ENCODE measurements at places on chromosomes 3 and 15. TPM values are rescaled to one million over a fixed set of nuclear protein-coding genes. Genes with fewer than 3 reads are reported as not detected.

- DNase-seq: no peak
Observed at GRCh38 chr3:18127174-18127858, 297.8 kb downstream of the SATB1 start.

DNA sequence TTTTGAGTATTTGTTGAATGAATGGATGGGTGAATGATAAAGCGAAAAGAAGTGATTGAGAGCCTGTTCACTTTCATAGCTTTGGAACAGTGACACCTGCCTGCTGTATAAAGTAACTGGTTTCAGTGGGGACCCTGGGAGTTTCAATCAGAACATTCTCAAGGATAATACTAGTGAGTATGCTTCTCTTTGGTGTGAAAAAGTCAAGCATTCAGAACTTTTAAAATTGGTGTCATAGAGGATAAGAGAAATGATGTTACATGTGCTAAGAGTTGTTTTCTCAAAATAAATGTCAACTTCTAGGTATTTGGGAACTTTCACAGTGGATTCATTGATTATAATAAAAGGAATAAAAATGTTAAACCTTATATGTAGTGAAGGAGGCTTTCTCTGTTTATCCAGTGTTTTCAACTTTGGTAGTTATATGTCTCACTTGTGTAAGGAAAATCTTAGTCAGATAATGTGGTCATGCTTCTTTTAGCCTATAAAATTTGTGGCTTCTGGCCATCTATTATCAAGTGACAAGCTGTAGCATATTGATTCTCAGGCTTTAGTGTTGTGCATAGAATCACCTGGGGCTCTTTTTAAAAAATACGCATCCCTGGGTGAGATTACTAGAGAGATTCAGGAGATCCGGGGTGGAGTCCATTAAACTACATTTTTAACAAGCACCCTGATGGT is 11.9 kb downstream of the LRCH3 start:
- no peak for DNase-seq

GRCh38 chr3:136211547-136211946 is 15.4 kb upstream of the MSL2 start:
- no peak for DNase-seq

- DNase-seq: no peak
Observed at GRCh38 chr3:125382298-125382697, 7.2 kb upstream of the ZNF148 start.

DNA sequence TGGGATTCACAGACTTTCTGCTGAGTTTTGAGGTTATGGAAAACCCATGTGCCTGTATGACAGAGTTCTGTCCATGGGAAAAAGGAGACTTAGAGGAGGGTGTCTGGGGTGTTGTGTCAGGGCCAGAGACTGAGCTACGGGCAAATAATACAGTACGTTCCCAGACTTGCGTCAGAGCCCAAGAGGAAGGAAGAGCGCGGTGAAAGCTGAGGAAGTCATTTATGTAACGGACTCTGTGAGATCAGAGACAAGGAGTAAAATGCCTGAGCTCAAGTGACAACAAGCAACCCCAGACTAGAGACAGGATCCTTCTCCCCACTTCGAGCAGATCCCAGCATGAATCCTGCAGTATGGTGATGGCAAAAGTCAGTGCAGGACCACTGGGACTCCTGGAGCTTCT is 368.6 kb upstream of the MCTP2 start:
- no peak for DNase-seq

DNA sequence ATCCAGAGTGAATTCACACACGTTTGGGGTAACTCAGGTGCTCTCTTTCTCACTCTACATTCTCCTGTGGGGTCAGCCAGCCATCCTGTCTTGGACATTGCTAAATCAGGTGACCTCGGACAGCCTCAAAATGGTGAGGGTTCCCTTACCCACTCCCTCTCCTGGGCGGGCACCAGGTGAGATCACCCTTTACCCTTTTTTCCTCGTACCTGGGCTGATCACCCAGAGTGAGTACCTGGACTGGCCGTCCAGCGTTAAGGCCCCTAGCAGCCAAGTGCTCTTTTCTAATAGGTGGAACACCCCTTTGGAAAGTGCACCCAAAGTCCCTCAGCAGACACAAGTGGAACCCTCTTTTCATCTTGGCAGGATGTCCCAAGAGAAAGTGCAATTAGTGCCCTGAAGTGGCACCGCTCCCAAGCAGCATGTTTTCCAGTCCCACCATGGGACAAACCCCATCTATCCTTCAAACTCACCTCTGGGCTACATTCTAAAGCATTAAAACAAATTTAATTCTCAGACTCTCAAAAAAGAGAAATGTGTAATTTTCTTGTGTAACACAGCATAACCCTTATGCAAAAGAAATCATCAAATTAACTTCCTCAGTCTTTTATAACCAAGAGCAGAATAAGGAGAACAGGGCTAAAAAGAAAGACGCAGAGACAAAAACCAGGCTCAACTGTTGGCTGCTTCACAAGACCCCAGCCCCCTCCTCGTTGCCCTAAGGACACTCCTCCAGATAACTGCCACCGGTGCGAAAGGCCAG is 20.7 kb downstream of the TRANK1 start:
- no peak for DNase-seq

DNA sequence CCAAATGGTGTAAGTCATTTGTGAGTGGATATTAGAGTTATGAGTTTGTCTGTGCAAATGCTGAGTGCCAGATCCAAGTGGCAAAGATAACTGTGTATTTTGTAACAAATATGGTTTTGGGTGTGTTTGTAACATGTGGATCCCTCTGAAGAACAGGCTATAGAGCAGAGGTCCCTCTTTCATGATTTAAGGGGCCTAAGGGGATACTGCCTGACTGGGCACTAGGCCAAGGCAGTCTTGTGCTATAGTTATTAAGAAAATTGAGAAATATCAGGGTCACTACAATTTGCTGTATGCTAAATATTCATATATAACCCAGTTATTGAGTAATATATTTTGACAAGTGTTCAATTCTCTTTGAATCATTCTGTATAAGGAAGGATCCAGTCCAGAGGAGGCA is 555.6 kb upstream of the RGMA start:
- DNase-seq: no peak

PATL2 gene
- total RNA-seq: 20.5 TPM

All from activated CD4-positive, alpha-beta T cell treated with anti-CD3 and anti-CD28 coated beads, Interleukin-2, amount 10 ng/mL, durations not matched to agents 7 days and 5 days (primary cell).